CD8-positive, alpha-beta T cell (primary cell): ENCODE measurements at places on chromosomes 1 and 21.

DNA sequence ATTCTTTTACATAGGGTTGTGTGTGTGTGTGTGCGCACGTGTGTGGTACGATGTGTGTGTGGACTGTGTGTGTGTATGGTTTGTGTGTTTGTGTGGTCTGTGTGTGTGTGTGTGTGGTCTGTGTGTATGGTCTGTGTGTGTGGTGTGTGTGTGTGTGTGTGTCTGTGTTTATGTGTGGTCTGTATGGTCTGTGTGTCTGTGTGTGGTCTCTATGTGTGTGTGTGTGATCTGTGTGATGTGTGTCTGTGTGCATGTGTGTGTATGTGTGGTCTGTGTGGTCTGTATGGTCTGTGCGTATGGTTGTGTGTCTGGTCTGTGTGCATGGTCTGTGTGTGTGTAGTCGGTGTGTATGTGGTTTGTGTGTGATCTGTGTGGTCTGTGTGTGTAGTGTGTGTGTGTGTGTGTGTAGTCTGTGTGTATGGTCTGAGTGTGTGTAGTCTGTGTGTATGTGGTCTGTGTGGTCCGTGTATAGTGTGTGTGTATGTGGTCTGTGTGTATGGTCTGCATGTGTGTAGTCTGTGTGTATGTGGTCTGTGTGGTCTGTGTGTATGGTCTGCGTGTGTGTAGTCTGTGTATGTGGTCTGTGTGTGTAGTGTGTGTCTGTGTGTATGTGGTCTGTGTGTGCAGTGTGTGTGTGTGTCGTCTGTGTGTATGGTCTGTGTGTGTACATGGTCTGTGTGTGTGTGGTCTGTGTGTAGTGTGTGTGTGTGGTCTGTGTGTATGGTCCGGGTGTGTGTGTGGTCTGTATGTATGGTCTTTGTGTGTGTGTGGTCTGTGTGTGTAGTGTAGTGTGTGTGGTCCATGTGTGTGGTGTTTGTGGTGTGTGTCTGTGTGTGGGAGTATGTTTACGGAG is 46.8 kb downstream of the RHOU start:
- no peak for DNase-seq

DNA sequence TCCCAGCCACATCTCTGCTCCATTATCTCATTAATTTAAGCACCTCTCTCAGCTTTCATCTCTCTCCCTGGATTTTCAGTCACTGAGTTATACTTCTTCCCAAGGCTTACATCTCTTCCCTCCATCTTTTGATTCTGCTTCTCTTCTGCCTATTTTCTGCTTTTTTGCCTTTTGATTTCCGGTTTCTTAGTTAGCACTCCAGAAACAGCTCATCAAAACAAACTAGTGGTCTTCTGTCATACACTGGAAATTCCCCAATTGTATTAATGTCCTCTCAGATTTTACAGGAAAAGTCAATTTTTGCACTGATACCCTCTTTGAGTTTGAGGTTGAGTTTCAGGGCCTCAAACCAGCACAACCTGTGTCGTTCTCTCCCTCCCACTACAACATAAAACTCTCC is 1.5 kb downstream of the LCE3E start:
- no peak for DNase-seq

DNA sequence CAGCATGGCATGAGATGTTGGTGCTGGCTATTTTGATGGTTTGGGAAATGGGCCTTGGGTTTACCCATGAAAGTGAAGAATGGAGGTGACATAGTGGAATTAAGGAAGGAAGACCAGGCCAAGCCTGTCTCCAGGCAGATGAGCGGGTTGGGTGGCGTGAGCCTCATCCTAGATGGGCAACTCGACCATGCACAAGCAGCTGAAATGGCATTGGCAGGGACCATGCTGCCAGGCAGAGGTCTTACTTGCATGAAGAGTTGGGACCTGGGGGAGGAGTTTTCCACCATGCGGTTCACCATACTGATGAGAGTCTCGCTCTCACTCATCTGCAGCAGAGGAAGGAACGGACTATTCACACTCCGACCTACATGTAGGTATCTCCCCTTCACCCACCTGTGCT is 37.5 kb upstream of the GOLT1A start:
- no peak for DNase-seq

- DNase-seq: no peak
Measured at GRCh38 chr1:223620297-223620897, 45.1 kb downstream of the CAPN8 start.

GRCh38 chr1:14421977-14422609 is 176.4 kb upstream of the KAZN start:
- no peak for DNase-seq

- no peak for DNase-seq
Measured at GRCh38 chr1:63674865-63675419, 81.7 kb downstream of the PGM1 start.
